ENCODE measurements at places on chromosomes 2 and 18.

- DNase-seq, result peak; percentile 28
These were observed 261.1 kb upstream of the RASGRP3 start for GRCh38 chr2:33215299-33215698.

DNA sequence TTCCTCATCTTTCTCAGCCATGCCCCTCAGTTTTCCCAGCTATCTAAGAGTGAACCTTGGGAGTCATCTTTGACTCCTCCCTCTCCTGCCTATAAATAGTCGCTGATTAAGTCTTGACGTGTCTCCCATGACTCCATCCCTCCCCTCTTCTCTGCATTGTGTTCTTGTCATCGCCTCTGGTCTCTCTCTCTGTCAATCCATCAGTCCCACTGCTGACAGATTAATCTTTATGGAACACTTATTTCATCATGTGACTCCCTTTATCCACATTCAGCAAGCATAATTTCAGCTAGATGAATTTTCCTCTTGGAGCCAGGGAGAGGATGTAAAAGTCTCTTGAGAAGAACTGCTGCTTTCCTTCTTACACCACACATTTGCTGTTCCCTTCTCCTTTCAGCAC lies 9.4 kb downstream of the ADAM23 start:
- DNase-seq, result no peak

DNA sequence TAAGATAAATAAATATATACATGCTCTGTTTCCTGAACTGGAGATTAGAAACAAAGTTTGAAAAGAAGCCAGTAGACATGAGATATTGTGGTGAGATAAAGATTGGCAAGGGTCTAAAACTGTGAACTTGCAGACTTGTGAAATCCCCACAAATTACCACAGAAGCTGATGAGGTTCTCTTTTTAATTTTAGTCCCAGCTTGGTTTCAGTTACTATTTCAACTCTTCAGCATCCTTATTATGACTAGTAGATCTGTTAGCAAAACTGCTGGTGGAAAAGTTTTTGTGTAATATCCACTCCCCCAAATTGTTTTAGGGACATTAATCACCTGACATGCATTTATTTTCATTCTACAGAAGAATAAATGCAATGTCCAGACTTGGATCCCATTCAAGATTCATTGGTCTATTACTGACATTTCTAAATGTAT lies 20.8 kb downstream of the RASGRP3 start:
- DNase-seq, result no peak

- no peak for DNase-seq
These were observed 61.5 kb downstream of the EMILIN2 start for GRCh38 chr18:2908166-2908945.

DNA sequence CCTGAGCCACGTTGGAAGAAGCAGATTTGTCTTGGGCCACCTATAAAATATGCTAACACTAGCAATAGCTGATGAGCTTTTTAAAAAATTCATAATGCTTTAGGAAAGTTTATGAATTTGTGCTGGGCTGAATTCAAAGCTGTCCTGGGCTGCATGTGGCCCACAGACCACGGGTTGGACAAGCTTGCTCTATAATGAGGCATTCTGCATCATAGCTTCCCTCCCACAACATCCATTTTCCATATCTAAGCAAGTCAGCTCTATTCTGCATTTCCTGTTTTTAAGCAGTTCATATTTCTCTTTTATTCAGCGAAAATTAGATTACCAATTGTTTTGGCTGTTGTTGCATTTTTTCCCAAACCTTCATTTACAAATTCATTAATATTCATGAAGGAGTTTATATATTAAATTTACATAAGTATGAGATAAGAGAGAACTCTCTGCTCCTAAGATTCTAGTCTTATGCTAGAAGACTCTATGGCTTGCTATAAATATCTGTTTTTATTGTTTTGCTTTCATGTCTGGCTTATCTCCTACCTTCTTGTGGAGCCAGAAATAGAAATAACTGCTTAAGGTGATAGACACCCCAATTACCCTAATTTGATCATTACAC lies 114.5 kb upstream of the HNRNPA3 start:
- DNase-seq, result no peak

GRCh38 chr18:48756511-48757226 lies 194.1 kb downstream of the SMAD7 start:
- DNase-seq, result no peak

GRCh38 chr18:51110073-51110797 lies 80.2 kb downstream of the SMAD4 start:
- peak; percentile 81 for DNase-seq

DNA sequence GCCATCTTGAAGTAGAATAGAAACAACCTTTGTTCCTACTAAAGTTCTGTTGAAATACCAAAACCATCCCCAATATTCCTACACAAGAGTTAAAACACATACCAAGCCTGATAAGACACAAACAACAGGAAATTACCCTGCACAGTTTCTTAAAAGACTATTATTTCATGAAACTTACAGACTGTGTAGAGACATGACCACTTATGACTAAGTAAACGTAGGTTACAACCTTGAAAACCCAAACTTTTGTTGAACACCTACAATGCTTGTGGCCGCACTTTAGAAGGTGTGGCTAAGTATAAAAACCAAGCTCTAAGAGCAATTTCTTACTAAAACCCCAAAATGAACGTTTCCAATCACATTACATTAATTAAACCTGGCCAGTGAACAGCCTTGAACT lies 2.0 kb downstream of the SMAD2 start:
- no peak for DNase-seq

GRCh38 chr2:79447463-79447862 lies 65.4 kb upstream of the CTNNA2 start:
- no peak for DNase-seq

DNA sequence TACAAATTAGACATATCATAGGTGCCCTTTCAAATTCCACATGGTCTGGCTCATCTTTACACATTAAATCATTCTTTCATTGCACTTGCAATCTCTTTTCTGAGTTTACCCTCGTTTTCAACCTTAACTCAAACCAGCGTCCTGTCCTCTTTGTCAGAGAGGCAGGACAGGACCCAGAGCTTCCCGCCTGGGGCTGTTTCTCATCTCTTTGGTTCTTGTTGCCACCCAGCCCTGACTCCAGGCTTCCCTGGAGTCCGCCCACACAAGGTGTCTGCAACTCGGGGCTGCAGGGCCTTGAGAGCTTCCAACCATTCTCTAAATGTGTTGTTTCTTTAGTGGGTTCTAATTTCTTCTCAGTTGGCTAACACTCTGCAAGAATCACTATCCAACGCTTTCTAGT lies 24.4 kb downstream of the RBMS1 start:
- DNase-seq, result no peak

- DNase-seq, result no peak
These were observed 502.4 kb downstream of the FBXO15 start for GRCh38 chr18:73645160-73645715.

DNA sequence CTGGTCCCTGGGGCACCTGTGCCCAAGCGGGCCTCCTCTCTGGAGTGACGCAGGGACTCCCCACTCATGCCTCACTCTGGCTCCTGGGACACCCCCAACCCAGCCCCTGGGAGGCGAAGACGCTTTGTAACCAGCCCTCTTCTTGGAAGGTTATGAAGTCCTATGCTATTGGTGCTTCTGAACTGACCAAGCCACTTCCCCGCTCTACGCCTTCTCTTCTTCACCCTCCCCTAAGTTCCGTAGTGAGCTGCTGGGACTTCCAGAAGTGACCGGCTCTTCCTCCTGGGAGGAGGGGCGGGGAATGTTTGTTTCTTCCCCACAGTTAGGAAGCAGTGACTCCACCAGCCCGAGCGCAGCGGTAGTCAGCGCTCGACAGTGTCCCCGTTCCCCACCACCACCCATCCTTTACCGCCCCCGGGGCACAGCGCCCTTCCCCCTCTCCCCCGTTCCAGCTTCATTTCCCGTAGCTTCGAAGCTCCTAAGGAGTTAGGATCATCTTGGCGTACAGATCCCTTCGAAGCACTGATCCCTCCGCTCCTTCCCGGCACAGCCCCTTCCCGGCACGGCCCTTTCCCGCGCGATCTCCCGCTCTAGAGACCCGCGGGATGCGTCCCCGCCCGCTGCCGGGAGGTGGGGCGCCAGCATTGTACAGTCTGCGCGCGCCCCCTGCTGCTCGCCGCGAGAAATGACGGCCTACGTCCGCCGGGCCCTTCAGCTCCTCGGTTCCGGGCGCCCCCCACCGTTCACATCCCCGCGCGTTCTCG lies 25.3 kb upstream of the NOTO start:
- peak; percentile 93 for DNase-seq

- DNase-seq, result no peak
These were observed 181.8 kb downstream of the GBX2 start for GRCh38 chr2:235986361-235986760.

GRCh38 chr2:217886091-217886490 lies 116.7 kb downstream of the TNS1 start:
- DNase-seq, result no peak

- DNase-seq, result no peak
These were observed 29.8 kb downstream of the PIEZO2 start for GRCh38 chr18:11119550-11119949.

- DNase-seq, result no peak
These were observed 175.5 kb downstream of the ZNF407 start for GRCh38 chr18:74773171-74773624.

All from adrenal gland (tissue), 19 donors.